Stimulated activated CD4-positive, alpha-beta T cell treated with anti-CD3 and anti-CD28 coated beads, Interleukin-15, amount 100 ng/mL, for 1 hour (primary cell): ENCODE measurements at places on chromosomes 2 and 18.

DNA sequence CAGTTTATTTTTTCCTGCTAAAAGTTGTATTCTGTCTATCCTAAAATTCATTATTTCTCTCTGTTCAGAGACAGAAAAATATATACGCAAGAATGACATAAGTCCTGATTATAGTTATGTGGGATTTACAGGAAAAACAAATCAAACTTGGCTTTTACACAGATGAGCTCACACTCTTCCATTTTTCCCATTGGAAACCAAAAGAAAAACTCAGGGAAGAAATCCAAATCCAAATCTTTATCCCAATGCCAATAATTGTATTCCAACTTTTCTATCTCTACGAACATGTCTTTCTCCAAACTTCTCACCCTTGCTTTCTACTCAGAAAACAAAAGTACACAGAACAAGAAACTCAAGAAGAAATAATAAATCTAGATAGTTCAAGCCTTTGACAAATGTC, 249.1 kb upstream of the TMEFF2 start:
- DNase-seq: no peak

DNA sequence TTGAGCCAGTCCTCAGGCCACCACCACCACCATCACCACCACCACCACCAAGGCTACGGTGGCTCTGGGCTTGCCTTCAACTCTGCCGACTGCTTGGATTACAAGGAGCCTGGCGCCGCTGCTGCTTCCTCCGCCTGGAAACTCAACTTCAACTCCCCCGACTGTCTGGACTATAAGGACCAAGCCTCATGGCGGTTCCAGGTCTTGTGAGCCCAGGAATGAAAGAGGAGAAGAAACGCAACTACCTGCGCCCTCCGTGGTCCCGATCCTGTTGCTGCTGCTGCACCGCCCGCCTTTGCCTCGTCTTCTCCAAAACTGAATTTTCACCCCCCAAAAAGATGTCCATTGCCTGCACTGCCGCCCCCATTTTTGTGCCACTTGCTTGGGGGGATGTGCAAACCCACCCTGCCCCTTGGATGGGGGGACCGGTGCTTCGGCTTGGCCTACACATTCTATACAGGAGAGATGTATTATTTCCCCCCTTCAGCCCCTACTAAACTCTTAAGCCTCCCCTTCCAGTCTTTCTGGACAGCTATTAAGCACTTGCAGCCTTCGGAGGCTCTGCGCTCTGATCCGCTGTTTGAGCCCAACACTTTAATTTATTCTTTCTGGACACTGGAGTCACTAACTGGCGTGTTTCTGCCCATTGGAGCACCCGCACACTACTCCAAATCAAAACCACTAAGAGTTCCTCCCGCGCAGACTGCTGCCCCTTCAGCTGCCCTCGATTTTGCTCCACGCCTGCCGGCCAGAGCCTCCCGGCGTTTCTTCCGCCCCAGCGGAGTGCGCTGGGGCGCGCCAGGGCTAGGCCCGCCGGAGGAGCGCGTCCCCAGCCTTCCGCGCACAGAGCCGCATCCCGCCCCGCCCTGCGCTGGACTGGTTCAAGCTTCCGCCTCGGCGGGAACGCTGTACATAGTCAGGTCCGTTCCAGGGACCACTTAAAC, 5.7 kb downstream of the OTX1 start:
- no peak for DNase-seq

- DNase-seq: no peak
Measured at GRCh38 chr2:62270728-62271127, 74.8 kb downstream of the B3GNT2 start.

DNA sequence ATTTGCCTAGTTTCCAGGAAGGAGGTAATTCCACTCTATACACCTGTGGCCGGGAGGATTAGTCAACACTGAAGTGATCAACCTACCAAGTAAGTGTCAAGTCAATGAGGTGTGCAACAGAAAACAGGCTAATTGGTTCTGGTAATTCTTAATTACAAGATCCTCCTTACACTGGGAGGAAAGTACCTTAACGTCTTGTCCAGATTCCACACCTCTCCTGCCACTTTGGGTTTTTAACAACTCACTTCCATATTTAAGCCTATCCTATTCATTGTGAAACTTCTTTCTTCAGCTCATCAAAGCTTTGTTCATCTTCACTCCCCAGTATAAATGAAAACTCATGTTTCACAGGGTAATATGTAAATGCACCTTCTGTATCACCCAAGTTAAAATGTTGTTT, 22.0 kb upstream of the MAP4K4 start:
- no peak for DNase-seq

DNA sequence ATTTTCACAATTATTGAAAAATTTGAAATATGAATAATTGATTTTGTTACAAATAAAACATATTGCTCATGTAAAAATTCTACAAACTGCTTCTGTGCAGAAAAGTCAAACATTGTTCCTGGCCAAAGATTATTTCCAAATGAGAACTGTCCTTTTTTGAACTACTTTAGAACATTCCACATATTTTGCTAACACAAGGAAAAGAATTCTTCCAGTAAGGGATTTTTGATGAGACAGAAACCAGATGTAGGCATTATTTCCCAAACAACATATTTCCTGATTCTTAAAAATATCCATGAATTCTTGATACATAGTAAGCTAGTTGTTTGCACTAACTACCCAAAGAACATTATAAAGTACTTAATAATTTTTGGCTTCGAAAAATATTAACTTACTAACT, 715.2 kb downstream of the CCDC85A start:
- DNase-seq: no peak

GRCh38 chr2:223196331-223196730, 144.3 kb downstream of the KCNE4 start:
- DNase-seq: no peak

DNA sequence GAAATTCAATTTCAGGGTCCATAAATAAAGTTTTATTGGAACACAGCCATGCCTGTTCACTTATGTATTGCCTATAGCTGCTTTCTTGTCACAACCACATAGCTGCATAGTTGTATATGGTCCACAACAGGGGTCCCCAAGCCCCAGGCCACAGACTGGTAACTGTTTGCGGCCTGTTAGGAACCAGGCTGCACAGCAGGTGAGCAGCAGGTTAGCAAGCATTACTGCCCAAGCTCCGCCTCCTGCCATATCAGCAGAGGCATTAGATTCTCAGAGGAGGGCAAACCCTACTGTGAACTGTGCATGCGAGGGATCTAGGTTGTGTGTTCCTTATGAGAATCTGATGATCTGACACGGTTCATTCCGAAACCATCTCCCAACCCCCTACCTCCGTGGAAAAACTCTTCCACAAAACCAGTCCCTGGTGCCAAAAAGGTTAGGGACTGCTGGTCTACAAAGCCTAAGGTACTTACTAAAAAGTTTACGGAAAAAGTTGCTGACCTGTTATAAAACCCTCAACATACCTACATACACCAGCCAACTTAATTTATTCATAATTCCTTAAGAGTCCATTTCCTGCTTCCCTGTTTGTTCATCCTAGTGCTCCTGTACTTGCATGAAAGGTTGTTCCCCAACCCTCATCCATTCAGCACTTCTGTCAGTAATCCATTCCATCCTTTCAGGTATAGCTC, 40.1 kb downstream of the NDUFAF7 start:
- no peak for DNase-seq

- no peak for DNase-seq
Measured at GRCh38 chr18:13558124-13558523, 168.2 kb downstream of the FAM210A start.

DNA sequence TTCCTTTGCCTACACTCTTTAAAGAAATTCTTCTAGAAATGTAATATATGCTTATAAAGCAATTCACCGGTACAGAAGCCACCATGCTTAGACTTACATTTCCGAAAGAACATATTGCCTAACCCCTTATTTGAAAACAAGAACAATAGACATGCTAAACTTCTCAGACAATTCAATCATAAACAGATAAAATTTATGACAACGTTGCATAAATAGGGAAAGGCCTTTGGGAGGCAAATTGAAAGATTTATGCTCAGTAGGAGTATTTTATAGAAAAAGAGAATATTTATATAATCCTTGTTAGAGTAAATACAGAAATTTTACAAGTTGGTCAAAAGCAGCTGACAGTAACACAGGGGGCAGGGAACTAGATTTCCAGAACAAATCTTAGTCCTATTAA, 16.2 kb upstream of the MEP1B start:
- no peak for DNase-seq
